Stimulated activated CD8-positive, alpha-beta memory T cell treated with anti-CD3 and anti-CD28 coated beads, Interleukin-4, amount 100 ng/mL, for 1 hour (primary cell): ENCODE measurements at places on chromosomes 16 and 17.

DNA sequence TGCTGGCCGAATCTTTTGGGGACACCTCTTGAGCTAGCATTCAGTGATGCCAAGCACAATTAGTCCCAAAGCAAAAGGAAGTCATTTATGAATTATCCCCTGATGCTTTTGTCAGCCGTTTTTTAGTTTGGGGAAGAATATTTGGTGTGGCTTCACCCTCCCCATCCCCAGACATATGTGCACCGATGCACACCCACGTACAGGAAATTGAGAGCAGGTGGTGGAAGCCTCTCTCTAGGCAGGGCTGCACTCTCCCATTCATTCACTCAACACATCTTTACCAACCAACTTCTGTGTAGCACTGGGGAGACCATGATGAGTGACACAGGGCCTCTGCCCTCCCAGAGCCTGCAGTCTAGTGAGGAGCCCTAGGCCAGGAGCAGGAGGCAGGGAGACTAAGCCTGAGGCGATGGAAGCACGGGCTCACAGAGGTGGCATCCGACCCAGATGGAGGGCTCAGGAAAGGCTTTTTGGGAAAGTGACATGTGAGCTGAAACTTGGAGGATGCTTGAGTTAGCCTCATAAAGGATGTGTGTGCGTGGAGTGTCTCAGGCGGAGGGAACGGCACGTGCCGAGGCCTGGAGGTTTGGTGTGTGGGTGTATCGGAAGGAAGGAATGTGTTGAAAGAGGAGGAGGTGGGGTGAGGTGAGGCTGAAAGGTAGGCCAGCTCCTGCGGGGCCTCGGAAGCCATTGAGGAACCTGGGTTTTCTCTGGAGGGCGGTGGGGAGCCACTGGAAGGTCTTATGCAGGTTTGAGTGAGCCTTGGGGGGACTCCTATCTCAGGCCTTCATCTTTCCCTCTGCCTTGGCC lies 43.8 kb downstream of the PSME3IP1 start:
- DNase-seq, result no peak

DNA sequence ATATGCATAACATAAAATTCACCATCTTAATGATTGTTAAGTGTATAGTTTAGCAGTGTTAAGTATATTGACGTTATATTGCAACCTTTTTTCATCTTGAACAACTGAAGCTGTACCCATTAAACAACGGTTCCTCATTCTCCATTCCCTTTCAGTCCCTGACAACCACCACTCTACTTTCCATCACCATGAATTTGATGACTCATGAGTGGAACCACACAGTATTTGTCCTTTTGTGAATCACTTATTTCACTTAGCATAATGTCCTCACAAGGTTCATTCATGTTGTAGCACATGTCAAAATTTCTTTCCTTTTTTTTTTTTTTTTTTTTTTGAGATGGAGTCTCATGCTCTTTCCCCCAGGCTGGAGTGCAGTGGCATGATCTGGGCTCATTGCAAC lies 46.0 kb downstream of the HOXB1 start:
- DNase-seq, result no peak

- no peak for DNase-seq
Measured at GRCh38 chr17:70906808-70907207, 737.5 kb downstream of the KCNJ2 start.

DNA sequence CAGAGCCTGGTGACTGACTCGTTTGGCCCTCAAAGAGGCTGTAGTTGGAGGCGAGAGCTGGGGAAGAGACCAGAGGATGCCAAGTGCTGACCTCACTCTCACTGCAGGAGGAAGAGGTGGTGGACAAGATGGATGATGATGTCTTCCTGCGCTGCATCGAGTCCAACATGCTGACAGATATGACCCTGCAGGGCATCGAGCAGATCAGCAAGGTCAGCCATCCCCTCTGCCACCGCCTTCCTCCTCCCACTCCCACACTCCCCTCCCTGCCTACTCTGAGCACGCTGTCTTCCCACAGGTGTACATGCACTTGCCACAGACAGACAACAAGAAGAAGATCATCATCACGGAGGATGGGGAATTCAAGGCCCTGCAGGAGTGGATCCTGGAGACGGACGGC lies 26.9 kb downstream of the POLR2A start:
- no peak for DNase-seq

DNA sequence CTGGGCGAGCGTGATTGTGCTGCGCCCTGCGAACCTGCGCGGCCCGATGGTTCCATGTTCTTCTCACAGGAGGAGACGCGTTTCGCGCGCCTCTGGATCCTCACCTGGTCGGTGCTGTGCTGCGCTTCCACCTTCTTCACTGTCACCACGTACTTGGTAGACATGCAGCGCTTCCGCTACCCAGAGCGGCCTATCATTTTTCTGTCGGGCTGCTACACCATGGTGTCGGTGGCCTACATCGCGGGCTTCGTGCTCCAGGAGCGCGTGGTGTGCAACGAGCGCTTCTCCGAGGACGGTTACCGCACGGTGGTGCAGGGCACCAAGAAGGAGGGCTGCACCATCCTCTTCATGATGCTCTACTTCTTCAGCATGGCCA lies 1.0 kb downstream of the FZD2 start:
- DNase-seq, result no peak

DNA sequence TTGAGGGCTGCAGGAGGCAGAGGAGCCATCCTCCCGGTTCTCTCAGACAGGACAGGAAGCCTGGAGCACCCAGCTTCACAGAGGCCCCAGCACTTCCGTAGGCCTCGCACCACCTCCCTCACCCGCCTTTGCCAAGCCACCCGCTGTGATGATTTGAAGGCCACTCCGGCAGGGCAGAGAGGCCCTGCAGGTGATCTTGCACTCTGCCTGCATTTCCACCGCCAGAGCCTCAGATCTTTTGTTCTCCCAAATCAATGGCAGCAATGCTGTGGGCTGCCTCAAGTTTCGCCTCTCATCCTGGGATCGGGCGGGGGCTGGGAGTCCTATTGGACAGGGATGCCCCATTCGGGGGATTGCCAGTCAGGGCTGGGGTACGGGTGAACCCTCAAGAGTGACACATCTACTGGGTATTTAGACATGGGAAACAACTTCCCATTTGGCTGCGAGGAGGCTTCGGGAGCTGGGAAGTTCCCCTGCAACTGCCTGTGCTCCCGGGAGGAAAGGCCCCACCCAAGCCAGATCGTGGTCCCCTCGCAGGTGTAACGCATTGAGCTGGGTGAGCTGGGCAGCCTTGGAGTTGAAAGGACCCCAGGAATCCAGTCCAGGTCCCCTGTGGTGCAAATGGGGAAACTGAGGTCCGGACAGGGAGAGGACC lies 34.8 kb upstream of the PEMT start:
- no peak for DNase-seq

GRCh38 chr17:66542967-66543520 lies 240.6 kb downstream of the PRKCA start:
- no peak for DNase-seq

DNA sequence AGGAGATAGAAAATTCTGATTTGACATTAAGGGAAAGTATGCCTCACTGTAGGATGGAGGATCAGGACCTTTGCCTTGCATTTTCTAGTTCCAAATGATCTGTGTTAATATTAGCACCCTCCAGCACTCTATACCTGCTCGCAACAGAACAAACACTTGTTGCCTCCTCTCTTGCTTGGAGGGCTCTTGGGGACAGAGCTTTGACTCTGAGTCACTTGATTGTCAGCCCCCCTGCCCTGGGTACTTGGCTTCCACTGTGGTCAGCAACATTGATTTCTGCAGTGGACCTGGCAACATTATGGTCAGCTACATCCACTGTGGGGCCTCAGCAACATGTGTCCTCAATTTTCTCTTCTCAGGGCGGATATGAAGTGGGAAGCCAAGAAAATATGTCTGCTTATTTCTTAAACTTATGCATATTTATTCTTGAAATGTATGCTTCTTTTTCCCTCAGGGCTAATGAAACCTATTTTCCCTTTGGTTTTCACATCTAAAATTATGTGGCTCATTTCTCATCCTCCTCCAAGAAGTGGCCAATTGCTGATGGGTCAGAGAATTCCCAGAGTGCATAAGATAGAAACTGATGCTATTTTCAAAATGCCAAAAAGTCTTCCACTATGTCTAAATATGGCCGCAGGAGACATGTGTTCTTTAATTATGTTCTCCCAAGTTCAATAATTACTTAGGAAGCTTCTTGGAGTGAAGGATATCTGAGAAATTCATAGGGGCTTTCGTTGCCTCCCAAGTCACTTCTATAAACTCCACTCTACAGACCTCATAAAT lies 94.6 kb upstream of the SMIM36 start:
- no peak for DNase-seq
